ENCODE measurements at places on chromosomes 4 and X. TPM values are rescaled to one million over a fixed set of nuclear protein-coding genes. Genes with fewer than 3 reads are reported as not detected.

DKK2 gene
- total RNA-seq = 27.3 TPM

RAI2 gene
- total RNA-seq = 4.7 TPM

ZFP42 gene
- 0.11 TPM for total RNA-seq

ARSJ gene
- total RNA-seq = 20.6 TPM

FAM236D gene
- total RNA-seq = not detected

PLP2 gene
- 18.2 TPM for total RNA-seq

NPY2R gene
- total RNA-seq = 1.3 TPM

SOWAHD gene
- 0.26 TPM for total RNA-seq

Measured in urinary bladder (tissue), 4 donors.